ENCODE measurements at places on chromosomes 16 and 17.

DNA sequence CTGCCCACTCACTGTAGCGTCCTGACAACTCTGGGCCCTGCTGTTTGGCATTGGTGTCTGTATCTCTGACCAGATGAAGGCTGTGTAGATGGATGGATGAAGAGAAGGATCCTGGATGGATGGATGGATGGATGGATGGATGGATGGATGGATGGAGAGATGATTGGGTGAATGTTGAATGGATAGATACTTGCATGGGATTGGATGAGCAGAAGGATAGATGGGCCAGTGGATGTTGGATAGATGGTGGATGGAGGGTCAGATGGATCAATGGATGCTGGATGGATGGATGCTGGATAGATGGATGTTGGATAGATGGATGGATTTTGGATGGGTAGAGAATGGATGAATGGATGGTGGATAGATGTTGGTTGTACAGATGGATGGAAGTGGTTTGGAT, 179.6 kb upstream of the GSE1 start:
- no peak for DNase-seq

- peak; percentile 57 for DNase-seq
These were observed at the start of gene ST3GAL2 for GRCh38 chr16:70438969-70439862. Gene ST3GAL2 (minus strand): TSS chr16:70439100. CDS start chr16:70398530, 40,570 bp downstream.

- no peak for DNase-seq
These were observed 2.5 kb downstream of the GUCY2D start for GRCh38 chr17:8004899-8005298.

GRCh38 chr16:63575041-63575440, 1538.8 kb upstream of the CDH8 start:
- no peak for DNase-seq

GRCh38 chr16:88855176-88855575, 1.6 kb downstream of the GALNS start:
- no peak for DNase-seq

GRCh38 chr16:17379121-17379571, 91.6 kb downstream of the XYLT1 start:
- DNase-seq: no peak

DNA sequence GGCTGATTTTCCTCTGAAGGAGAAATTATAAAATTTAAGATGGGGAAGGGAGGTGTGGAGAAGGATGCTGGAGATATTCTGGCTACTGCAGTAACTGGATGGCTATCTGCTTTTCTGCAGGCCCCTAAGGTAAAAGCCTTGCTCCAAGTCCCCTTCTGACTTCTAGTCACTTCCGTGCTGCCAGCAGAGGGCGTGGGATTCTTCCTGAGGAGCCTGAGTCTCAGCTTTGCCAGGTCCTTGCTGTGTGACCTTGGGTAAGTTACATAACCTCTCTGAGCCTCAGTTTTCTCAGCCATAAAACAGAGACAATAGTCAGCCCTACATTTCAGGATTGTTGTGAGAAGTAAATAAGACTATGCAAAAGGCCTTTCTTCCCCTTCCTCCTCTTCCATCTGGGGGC, 24.3 kb upstream of the TMEM220 start:
- no peak for DNase-seq

- no peak for DNase-seq
These were observed 18.3 kb downstream of the VPS53 start for GRCh38 chr17:696369-696768.

DNA sequence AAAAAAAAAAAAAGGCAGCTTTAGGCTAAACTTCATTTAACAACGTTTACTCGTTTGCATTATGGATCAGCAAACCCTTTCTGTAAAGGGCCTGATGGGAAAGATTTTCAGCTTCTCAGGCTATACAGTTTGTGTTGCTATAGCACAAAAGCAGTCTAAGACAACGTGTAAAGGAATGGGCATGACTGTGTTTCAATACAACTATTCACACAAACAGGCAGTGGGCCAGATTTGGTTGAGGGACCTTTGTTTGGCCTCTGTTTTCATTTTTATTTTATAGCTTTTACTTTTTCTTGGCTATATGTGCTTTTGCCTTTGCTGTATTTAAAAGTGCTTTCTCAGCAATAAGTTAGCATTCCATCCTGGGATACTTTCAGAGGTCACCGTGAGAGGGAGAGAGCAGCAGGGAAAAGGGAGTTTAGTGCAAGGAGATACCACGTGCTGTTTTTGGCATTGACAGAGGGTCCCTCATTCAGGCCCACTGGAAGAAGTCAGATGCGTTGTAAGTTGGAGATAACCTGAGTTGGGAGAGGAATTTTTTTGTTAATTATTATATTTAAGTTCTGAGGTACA, 335.6 kb downstream of the UTP18 start:
- DNase-seq: no peak

DNA sequence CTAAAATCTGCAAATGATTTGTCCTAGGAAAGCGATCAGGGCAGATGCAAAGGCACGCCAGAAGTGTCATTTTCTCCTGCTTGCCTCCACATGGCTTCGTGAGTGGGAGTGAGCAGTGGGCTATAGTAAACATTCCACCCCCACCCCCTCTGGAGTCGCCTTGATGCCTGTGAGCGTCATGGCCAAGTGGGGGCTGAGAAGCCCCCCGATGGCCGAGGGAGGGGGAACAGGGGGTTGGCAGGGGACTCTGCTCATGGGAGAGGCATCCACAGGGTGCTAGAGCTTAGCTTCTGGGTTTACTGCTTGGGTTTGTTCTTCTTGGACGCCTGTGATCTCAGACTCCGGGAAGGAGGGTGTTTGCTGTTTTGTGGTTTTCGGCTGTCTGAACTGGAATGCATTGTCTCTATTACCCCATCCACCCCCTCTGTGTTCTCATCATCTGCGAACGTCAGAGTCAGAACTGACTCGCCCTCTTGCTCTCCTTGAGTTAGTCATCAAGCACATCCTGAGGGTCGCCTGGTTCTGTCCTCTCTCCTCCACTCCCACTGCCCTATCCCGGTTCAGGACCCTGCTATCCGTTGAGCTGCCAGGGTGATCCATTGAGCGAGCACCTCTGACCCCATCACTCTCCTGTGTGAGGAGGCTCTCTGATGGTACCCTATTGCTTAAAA, 15.4 kb downstream of the TNS4 start:
- DNase-seq: no peak

DNA sequence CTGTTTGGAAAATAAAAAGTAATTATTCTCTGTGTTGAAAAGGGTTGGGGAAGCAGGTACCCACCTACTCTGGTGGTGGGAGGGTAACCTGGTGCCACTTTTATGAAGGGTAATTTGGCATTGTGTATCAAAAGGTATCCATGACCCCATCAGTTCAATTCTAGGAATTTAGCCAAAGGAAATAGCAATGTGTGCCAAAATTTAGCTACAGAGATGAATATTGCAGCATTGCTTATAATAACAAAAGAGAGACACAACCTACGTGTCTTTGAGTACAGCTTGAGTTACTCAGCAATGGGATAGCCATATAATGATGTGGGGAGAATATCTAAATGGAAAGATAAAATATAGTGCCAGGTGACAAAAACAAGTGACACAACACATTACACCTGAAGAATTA, 170.7 kb downstream of the NTN1 start:
- DNase-seq: no peak

- DNase-seq: no peak
These were observed 30.2 kb downstream of the PLCD3 start for GRCh38 chr17:45101883-45102811.

- DNase-seq: no peak
These were observed 476.0 kb upstream of the ASIC2 start for GRCh38 chr17:33769066-33769465.

GRCh38 chr16:56871172-56871593, 6.2 kb downstream of the SLC12A3 start:
- DNase-seq: no peak

All from D721Med (cell line).